ENCODE measurements at places on chromosomes 11 and 22. TPM values are rescaled to one million over a fixed set of nuclear protein-coding genes. Genes with fewer than 3 reads are reported as not detected.
A peak's percentile ranks its signal among the peaks of the same experiment; 100 is the strongest.

DEPDC7 gene
- total RNA-seq: 2.3 TPM

DNA sequence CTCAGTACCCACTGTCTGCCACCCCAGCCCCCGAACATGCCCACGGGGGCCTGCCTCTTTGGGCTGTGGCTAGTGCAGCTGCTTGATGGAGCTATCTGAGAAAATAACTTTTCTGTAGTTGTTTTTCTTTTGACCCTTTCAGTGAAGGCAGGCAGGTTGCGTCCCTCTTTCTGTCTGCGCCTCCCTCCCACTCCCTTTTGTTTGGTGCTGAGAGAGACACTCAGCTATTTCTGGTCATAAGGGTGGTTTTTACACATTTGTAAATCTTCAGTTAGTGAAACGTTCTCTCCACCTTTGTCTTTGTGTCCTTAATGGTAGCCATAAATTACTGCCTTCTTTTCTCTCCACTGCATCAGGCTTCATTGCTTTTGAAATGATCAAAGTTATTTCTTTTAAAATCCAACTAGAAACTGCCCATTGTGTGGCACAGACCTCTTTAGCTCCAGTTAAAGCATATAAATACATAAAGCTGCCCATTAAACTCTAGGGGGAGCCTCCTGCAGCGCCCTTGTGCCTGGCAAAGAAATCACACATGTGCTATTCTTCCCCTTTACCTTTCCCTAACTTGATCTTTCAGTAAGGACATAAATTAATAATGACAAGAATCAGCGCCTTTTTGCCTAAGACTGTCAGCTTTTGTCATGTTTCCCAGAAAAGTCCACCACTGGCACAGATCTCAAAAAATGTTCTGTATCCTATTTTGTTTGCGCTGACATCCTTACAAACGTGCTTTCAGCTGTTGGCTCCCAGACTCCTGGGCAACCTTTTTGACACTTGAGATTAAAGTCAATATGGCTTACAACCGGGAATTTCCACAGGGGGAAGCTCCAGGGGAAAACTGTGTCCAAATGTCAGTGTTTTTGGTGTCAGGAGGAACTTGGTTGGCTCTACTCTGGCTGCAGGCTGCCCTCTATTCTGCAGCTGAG is 1.7 kb upstream of the SCUBE2 start:
- H3K27me3 ChIP-seq: no peaks in the 10 kb centered on the region
- H3K4me3 ChIP-seq: no peak overlapping the region
- no peaks in the 10 kb centered on the region for H3K4me1 ChIP-seq
- H3K36me3 ChIP-seq: no peaks in the 10 kb centered on the region
- DNase-seq: no peak

DNA sequence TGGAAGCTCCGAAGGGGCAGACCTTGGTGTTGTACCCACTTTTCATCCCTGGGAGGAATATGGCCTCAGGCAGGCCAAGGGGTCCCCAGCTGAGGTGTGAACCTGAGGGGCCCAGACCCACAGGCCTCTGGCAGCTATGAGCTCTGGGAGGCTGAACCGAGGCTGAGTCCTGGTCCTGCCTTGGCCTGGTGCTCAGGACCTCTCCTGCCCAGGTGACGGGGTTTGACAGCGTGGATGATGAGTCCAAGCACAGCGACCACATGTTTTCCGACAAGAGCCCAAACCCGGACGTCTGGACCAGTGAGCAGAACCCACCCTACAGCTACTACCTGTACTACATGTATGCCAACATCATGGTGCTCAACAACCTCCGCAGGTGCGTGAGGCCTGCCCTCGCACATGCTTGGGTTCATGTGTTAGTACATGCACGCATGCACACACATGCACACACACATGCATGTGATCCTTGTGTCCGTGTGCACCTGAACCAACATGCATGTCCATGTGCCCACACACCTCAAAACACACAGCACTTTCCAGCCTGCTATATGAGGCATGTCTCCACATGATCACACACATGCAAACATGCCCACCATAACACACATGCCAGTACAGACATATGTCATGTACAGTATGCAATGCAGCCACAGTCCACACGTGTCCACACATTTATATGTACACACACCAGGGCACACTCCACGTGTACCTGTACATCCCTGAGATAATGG is 40.9 kb downstream of the RNF141 start:
- H3K4me3 ChIP-seq: no peak overlapping the region
- DNase-seq: no peak
- no peaks in the 10 kb centered on the region for H3K27me3 ChIP-seq

GRCh38 chr11:132056689-132057088 is 686.3 kb downstream of the NTM start:
- no peaks in the 10 kb centered on the region for H3K4me1 ChIP-seq
- no peaks in the 10 kb centered on the region for H3K36me3 ChIP-seq
- no peak for DNase-seq

DNA sequence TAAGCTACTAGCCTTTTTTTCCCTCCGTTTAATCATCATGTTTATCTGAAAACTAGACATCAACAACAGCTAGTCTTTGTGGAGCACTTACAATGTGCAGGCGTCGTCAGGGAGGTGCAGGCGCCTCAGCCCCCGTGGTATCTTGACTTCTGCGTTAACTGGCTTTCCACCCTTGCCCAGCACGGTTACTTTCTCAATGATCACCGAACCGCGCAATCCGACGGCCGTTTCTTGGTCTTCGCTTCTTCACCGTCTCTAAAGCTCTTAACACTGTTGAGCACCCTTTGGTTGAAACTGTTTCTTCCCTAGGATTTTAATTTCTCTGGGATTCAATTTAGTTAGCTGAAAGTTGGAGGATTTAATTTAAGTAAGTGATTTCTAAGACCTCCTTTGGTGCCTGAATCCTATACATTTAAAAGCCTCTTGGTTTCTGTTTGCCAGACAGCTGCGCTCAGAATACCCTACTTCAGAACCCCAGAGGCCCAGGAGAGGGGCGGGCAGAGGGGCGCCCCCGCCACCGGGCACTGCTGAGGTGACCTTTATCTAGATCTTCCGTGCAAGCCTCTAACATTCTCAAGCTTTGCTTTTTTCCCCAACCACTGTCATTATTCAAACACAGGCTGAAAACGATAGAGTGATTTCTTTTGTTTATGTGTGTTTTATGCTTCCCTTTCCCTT is 18.0 kb upstream of the TMEM218 start:
- no peak for DNase-seq
- H3K27me3 ChIP-seq: peaks cover 28% of the 10 kb centered on the region
- H3K4me1 ChIP-seq: no peaks in the 10 kb centered on the region
- H3K4me3 ChIP-seq: no peak overlapping the region

DNA sequence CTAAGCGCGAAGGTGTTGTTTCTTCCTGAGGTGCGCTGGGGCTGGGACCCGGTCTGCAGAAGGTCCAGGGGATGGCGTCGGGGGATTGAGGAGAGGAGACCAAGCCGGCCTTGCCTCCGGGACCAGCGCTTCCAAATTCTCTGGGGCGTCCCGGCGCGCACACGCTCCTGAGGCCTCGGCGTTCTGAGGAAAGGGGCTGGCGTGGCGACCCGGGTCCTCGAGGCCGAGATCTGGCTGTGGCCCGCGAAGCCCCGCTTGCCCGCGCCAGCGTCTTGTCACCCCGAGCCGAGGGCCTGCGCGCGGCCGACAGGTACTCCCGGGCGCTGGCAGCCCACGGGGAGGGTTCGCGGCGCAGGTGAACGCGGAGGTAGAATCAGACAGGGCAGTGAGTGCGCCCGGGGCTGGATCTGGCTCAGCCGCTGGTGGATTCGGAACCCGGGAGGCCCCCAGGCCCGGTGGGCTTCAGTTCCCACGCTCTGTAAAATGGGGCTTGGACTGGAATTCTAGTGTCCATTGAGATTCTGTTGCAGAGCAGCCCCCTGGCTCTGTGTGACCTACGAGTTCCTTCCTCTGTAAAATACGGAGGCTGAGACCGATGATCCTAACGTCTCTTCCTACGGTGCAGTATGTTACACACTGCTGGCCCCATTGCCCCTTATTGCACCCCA is 14.7 kb downstream of the SSH3 start:
- H3K4me1 ChIP-seq: peaks cover 27% of the 10 kb centered on the region
- H3K27me3 ChIP-seq: no peaks in the 10 kb centered on the region
- no peak for DNase-seq
- H3K27ac ChIP-seq: peak overlapping the region; percentile 98
- H3K4me3 ChIP-seq: peak overlapping the region; percentile 77
- H3K36me3 ChIP-seq: no peaks in the 10 kb centered on the region

- no peaks in the 10 kb centered on the region for H3K27me3 ChIP-seq
- H3K4me3 ChIP-seq: no peak within 1 kb of the TSS
- DNase-seq: no peak
- H3K27ac ChIP-seq: no peak within 1 kb of the TSS
- no peaks in the 10 kb centered on the region for H3K36me3 ChIP-seq
Measured at GRCh38 chr22:32255217-32255616, at the start of gene SLC5A4. Gene SLC5A4 (minus strand): TSS chr22:32255347. CDS start chr22:32255329, 18 bp downstream.

GANAB gene
- total RNA-seq: 95.0 TPM

GRCh38 chr11:67357831-67358670 is 4.7 kb upstream of the POLD4 start:
- H3K27me3 ChIP-seq: no peaks in the 10 kb centered on the region
- H3K36me3 ChIP-seq: no peaks in the 10 kb centered on the region
- no peak for DNase-seq
- H3K4me3 ChIP-seq: no peak overlapping the region

CDPF1 gene
- 3.0 TPM for total RNA-seq

GRCh38 chr22:45867118-45867905 is 109.7 kb downstream of the WNT7B start:
- DNase-seq: no peak
- H3K27me3 ChIP-seq: peaks cover 58% of the 10 kb centered on the region
- H3K36me3 ChIP-seq: no peaks in the 10 kb centered on the region

DNA sequence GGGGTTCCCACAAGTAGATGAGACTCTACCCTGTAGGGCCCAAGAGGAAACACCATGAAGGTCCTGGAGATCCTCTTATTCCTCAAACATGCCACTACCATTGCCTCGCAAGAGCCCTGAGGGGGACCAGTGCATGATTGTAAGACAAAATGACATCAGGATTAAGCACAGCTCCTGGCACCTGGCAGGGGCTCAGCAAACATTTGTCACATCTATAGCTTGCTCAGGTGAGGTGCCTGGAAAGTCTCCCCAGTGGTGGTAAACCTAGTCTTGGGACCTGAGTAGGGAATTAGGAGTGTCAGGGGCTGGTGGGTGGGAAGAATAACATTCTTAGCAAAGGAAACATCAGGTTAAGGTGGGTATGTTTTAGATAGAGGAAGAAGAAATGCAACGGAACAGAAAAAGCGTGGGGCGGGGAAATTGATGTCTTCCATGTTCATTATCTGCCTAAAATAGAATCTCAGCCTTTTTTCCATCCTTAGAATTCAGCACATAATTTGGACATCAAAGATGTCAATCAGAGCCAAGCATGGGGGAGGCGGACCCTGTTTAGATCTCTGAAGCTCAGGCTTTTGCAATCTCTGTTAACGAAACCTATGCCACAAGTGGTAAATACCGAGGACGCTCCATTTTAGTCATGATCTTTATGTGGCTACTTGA is 924 bp downstream of the YPEL1 start:
- H3K27me3 ChIP-seq: no peaks in the 10 kb centered on the region
- no peaks in the 10 kb centered on the region for H3K36me3 ChIP-seq
- peak overlapping the region; percentile 92 for H3K27ac ChIP-seq
- DNase-seq: no peak
- peaks cover 6% of the 10 kb centered on the region for H3K4me1 ChIP-seq
- H3K4me3 ChIP-seq: peak overlapping the region; percentile 89

DNA sequence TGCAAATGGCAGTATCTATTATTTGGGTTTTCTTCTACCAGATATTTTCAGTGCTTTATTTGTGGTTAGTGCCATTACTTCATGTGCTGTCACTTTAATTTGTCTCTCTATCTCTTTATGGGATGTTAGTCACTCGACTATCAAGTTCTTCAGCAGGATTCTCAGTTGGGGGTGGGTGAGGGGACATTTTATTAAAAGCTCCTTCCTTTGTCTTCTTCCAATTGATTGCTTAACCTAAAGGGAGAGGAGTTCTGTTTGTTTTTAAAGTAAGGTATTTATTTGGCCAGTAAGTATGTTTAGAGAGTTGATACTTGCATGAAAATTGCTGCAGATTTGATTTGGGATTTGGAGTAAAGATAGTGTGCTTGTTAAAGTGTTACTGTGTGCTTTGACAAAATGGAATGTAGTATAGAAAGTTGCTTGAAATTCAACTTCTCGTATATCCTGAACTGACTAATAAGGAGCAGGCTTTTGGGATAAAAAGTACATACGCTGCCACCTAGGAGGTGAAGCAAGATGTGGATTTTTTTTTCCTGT is 10.3 kb downstream of the YAP1 start:
- peak overlapping the region; percentile 4 for H3K27ac ChIP-seq
- H3K4me3 ChIP-seq: no peak overlapping the region
- DNase-seq: no peak
- H3K36me3 ChIP-seq: peaks cover 49% of the 10 kb centered on the region
- H3K27me3 ChIP-seq: no peaks in the 10 kb centered on the region

- peaks cover 25% of the 10 kb centered on the region for H3K4me1 ChIP-seq
- no peaks in the 10 kb centered on the region for H3K36me3 ChIP-seq
- DNase-seq: no peak
- H3K27ac ChIP-seq: no peak overlapping the region
- H3K4me3 ChIP-seq: no peak overlapping the region
- H3K27me3 ChIP-seq: no peaks in the 10 kb centered on the region
Measured at GRCh38 chr11:86978247-86978646, 23.1 kb upstream of the FZD4 start.

RAC2 gene
- total RNA-seq: 17.4 TPM

FAM180B gene
- not detected for total RNA-seq

MN1 gene
- total RNA-seq: 4.2 TPM

OR52I1 gene
- not detected for total RNA-seq

RAPSN gene
- not detected for total RNA-seq

DNA sequence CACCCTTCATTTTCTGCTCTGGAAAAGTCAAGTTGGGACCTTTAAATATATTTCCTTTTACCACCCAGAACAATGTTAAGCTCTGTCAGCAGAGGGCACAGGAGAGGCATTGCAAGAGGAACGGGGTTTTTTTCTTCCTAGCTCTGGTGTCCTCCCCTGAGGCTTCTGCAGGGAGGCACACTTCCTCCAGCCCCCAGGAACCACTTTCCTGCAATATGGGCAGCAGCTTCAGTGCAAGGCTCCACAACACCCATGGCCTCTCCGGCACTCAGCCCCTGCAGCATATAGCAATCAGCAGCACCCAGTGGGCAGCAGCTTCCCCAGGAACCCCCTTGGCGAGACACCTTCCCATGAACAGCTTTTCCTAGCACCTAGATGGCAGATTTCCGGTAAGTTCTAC is 101.4 kb downstream of the SYT9 start:
- no peak for DNase-seq
- no peaks in the 10 kb centered on the region for H3K4me1 ChIP-seq
- no peaks in the 10 kb centered on the region for H3K36me3 ChIP-seq
- no peaks in the 10 kb centered on the region for H3K27me3 ChIP-seq
- no peak overlapping the region for H3K27ac ChIP-seq

DNA sequence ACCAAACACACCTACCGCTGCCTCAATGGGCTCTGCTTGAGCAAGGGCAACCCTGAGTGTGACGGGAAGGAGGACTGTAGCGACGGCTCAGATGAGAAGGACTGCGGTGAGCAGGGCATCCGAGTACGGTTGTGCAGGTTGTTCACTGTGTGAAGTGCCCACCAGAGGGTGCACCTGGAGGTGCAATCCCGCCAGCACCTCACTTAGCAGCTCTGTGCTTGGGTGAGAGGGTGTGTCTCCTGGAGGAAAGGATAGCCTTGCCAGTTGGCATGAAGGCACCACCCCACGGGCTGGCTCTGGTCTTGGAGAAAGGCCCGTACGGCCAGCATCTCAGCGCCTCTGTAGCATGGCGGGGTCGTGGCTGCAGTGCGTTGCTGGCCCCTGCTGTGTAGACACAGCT is 39.4 kb downstream of the ST14 start:
- peaks cover 100% of the 10 kb centered on the region for H3K36me3 ChIP-seq
- H3K27me3 ChIP-seq: no peaks in the 10 kb centered on the region
- DNase-seq: no peak
- H3K4me3 ChIP-seq: no peak overlapping the region

Data from esophagus squamous epithelium (tissue), 5 donors.